ENCODE measurements at places on chromosomes 12 and 14. TPM values are rescaled to one million over a fixed set of nuclear protein-coding genes. Genes with fewer than 3 reads are reported as not detected.

YEATS4 gene
- total RNA-seq, result 23.5 TPM

DTX1 gene
- total RNA-seq, result not detected

P2RX2 gene
- not detected for total RNA-seq

JPH4 gene
- not detected for total RNA-seq

HNF1A gene
- 0.09 TPM for total RNA-seq

KLHDC1 gene
- total RNA-seq, result 12.8 TPM

NGB gene
- total RNA-seq, result not detected

SMIM41 gene
- total RNA-seq, result 0.98 TPM

CCDC77 gene
- 15.4 TPM for total RNA-seq
